T47D (cell line): ENCODE measurements at places on chromosomes 2 and 18.

- peak; percentile 38 for DNase-seq
Measured at GRCh38 chr2:27016801-27017325, 15.9 kb upstream of the TMEM214 start.

DNA sequence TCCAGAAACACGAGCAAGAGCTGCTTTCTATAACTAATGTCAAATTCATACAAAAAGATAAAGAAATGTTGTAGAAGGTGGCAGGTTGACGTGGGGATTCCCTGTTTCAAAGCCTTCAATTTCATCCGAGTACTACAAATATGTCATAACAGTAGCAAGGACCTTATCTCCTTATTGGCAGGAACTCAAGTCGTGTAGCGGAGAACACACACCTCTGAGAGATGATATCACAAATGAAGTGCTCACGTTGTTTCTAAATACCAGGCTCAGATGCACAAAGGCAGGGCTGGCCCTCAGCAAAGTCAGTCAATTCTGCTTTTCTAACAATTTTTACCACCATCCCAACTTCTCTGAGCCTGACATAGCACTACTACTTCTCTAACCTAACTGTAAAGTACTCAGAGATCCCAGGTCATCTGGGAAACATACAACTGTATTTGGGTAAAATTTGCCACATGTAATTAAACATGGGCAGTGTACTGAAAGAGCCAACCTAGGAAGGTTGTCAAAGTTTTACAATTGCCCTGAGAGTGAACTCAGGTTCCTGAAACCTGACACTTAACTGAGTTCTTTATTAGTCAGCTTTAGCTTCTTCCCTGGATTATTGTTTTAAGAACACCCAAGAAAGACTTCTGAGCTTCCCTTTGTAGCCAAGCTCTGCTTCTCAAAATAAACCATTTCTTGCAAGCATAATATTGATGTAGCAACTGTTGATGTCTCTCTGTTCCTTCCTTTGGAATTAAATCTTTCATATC lies 813.7 kb upstream of the ACVR2A start:
- peak; percentile 13 for DNase-seq

GRCh38 chr2:17483496-17483895 lies 34.7 kb downstream of the RAD51AP2 start:
- DNase-seq = no peak

DNA sequence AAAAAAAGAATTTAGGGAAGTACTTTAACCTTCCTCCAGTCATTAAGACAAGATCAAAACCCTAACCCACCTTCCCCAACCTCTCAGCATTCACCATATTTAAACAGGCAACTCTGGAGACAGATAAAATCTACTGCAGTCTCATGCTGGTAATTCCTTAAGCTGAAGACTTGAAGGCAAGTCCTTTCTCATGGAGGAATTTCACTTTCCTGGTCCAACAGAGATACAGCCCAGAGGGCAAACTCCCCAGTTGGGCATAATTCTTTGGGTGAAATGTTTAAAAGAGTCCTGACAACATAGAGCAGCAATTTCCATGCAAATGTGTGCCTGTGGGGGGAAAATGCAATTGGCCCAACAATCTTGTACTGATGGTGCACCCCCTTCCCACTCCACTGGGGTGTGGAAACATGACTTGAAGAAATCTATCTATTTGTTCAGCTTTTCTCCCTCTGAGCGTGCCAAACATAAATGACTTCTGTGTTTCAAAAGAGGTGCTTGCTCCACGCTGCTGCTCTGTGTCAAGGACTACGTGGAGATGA lies 131.8 kb upstream of the HNRNPA3 start:
- DNase-seq = peak; percentile 10

DNA sequence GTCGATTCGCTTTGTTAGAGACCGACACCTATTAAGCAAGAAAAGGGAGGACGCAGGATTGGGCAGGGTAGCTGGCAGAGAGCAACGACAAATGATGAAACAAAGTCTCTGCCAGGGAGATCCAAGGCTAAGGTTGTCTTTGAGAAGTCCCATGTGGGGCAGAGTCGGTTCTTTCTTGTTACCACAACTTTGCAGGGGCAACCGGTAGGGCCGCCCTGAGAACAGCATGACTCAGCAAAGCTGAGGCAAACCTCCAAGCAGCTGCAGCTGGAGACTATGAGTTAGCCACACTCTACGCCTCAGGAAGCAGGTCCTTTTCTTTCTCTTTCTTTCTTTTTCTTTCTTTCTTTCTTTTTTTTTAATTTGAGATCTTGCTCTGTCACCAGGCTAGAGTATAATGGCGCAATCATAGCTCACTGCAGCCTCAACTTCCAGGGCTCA lies 452.3 kb upstream of the ID2 start:
- peak; percentile 54 for DNase-seq

DNA sequence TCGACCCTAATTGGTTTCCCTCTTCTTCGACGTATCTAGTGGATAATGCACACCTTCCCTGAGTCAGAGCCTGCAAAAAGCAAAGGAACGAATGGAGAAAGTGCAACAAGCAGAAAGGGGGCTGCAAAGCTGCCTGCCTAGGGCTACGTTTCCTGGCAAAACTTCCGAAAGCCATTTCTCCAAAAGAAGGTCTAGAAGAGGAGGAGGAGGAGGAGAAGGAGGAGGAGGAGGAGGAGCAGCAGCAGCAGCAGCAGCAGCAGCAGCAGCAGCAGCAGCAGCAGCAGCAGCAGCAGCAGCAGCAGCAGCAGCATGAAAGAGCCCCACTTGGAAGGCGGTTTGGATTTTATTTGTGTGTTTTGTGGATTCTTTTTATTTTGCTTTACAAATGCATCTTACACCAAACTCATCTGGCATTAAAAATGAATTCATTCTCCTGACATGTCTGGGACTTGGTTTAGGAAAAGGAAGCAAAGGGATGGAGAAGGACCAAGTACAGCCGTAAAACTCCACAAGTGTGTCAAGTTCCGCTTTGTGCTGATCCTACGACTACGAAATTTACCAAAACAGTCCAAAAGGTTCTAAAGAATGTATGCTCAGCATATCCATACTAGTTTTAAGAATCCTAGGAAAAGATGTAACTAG lies 2.0 kb downstream of the TCF4 start:
- no peak for DNase-seq

- DNase-seq = no peak
Measured at GRCh38 chr2:54638103-54638502, 85.4 kb upstream of the EML6 start.

- DNase-seq = no peak
Measured at GRCh38 chr18:74331404-74331803, 15.8 kb downstream of the C18orf63 start.

DNA sequence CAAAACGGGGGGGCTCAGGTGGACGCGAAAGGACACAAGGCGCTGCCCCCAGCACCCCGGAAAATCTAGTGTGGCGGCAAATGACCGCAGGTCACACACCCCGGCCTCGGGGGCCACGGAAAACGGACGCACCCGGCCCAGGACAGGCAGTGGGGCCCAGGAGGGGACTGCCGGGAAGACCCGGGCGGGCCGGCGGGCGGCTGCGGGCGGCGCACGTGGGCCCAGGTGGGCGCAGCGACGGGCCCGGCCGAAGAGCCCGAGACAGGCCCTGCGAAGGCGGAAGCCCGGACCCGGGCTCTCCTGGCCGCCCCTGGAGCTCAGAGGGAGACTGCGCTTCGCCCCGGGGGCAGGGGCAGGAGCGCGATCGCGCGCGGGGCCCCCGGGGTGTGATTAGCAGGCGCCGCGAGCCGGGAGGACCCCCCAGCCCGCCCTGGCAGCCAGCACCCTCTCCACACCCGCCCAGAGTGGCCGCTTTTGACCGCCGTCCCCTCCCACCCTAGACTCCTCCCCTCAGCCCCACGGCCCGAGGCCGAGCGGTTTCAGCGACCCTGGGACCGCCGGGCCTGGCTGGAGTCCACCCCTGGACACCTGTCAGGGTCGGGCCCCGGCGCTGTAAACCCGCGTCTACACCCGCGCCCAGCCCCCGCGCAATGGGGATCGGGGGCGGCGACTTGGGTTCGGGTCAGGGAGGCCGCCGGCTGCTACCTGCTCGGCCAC lies 773 bp downstream of the MBP start:
- DNase-seq = no peak

- no peak for DNase-seq
Measured at GRCh38 chr2:8514796-8515758, 166.8 kb upstream of the ID2 start.

DNA sequence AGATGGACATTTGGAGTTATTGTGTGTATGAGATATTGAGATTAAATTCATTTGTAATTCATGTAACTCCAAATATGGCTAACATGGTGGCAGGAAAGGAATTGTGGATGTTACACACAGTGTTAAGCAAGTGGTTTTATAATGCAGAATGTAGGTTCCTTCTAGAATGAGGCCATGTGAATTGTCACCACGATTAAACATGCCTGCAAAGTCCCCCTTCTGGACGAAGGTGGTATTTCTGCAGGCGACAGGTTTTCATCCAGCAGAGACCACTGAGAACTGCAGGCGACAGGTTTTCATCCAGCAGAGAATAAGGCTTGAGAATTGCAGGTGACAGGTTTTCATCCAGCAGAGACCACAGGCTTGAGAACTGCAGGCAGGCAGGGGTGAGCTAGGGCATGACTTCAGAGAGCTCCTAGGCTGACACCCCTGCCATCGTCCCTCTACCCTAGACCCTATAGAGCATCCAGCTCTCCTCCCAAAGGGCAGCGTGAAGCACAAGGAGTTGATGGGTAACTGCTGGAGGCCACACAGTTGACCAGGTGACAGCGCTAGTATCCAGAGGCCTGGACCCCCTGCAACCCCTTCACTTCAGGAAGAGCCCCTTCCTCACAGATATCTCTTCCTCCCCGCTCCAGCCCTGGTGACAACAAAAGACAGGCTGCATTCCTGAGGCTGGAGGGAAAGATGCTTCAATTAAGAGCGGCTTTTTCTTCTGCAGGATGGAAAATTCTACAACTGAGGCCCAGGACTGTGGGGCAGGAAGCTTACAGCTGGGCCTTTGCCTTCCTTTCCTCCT lies 175.8 kb downstream of the LOXHD1 start:
- no peak for DNase-seq

- DNase-seq = no peak
Measured at GRCh38 chr18:44893966-44894365, 213.3 kb downstream of the SETBP1 start.

DNA sequence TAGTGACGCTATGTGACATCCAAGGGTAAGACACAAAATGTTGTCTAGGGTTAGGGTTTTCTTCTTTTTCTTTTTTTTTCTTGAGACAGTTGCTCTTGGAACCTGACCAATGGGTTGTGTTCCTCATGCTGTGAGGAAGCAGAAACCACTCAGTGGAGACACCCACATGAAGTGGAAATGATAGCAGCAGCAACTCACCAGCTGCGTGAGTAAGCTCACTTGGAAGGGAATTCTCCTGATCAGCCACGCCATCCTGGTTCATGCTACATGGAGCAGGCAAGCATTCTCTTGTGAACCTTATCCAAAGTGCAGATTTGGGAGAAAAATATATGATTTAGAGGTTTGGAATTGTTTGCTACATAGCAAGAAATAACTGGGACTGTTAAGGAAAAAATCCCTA lies 863.7 kb downstream of the EPHA4 start:
- no peak for DNase-seq

GRCh38 chr2:187360286-187360685 lies 87.8 kb downstream of the CALCRL start:
- no peak for DNase-seq

DNA sequence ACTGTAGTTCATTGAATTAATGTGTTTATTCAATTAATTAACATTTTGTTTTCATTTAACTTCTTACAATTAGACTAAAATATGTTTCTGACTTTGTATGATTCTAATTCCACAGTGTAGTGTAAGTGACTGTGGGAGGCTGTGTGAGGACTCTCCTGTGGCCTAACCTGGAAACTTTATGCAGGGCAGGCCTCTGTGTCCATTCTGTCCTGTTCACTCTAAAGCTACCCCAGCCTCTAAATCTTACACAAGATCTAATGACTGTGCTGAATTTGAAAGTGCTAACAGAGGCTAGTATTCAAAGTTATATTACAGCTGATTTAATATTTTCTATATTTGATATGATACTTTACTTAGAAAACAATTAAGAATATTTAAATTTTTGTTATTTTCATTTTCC lies 270.5 kb upstream of the CDH19 start:
- no peak for DNase-seq

- no peak for DNase-seq
Measured at GRCh38 chr2:61055557-61055956, 10.1 kb upstream of the SANBR start.

- no peak for DNase-seq
Measured at GRCh38 chr18:22607284-22607635, 189.5 kb upstream of the CTAGE1 start.

DNA sequence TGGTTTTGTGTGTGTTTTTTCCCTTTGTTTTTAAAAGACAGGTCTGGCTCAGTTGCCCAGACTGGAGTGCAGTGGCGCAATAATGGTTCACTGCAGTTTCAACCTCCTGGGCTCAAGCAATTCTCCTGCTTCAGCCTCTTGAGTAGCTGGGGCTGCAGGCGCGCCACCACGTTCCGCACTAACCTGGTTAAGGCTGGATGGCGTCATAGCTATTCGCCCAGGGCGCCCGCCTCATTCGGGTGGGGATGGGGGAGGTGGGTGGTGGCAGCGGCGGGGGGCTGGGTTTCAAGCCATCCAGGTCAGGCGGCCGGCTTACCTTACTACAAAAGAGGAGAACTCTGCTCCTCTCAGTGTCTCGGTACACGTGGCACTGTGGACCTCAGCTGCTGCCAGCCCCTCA lies 42.8 kb downstream of the EEF1B2 start:
- no peak for DNase-seq

DNA sequence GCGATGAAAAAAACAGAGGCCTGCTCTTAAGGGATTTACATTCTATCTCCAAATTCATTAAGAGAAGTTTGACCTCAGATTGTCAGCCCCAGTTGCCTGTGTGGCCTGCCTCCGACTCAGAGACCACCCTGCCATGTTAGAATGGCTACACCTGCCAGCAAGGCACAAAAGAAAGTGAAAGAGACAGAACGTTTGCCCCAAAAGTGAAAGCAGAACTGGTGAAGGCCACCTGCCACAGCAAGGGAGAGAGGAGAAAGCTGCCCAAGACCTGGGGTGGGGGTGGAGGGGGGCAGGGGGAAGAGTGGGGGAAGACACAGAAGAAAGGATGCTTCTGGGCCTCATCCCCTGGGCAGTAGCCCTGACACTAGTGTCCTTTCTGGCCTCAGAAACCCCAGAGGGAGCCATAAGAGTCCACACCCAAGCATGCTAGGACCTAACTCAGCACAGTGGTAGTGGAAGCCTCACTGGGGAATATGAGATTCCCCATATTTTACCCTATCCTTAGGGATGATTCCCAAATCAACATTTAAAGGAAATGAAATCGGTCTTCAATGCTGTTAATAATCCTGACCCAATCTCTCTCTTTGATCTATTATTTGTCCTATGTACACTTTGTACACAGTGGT lies 389.7 kb downstream of the TXNL1 start:
- DNase-seq = no peak
